ENCODE measurements at places on chromosomes 16 and 17.

GRCh38 chr16:53666786-53667415 is 36.8 kb downstream of the RPGRIP1L start:
- no peak for DNase-seq

DNA sequence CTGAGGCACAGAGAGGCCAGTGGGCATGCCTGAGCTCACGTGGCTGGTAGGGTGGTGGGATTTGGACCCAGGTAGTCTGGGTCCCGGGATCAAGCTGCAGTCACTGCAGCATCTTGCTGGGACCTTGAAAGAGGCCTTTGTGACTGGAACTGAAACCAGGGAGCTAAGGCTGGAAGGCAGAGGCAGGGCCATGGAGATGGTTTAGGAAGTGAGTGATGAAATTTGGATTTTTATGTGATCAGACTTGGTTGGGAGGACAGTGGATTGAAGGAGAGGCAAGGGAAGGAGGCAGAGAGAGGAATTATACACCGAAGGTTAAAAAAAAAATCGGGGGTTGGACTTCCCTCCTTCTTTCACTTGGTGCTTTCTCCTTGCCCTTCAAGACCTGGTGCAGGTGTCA is 255.4 kb upstream of the CACNG5 start:
- DNase-seq, result no peak

DNA sequence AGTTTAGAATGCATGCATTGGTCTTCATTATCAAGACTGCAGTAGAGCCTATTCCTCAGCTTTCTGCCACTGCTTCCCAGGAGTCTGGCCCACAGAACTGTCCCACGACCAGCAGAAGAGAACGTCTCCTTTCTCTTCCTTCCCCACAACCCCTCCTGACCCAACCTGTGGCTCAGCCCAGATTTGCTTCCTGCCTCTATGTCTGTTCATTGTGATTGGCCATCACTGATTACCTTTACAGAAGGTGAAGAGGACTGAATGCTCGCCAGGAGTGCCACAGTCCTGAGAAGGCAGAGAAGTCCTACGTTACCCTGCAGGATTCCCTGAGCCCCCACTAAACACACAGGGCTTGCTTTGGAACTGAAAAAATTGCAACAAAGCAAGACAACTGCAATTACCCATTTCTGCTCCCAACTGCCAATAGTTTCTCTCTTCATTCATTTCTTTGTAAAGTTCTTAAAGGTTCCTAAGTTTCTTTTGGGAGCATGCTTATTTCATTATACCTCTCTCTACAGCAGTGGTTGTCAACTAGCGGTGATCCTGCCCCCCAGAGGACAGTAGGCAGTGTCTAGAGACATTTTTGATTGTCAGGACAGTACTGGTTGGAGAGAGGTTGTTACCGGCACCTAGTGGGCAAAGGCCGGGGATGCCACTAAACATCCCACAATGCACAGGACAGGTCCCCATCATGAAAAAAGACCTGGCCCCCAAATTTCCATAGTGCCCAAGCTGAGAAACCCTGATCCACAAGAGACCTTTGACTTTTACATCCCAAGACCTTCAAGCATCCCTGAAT is 4.5 kb upstream of the NAT9 start:
- DNase-seq, result peak; percentile 21

GRCh38 chr16:30409125-30410060 is 2.0 kb downstream of the ZNF771 start:
- peak; percentile 97 for DNase-seq

GRCh38 chr16:17365591-17366298 is 105.0 kb downstream of the XYLT1 start:
- DNase-seq, result no peak

DNA sequence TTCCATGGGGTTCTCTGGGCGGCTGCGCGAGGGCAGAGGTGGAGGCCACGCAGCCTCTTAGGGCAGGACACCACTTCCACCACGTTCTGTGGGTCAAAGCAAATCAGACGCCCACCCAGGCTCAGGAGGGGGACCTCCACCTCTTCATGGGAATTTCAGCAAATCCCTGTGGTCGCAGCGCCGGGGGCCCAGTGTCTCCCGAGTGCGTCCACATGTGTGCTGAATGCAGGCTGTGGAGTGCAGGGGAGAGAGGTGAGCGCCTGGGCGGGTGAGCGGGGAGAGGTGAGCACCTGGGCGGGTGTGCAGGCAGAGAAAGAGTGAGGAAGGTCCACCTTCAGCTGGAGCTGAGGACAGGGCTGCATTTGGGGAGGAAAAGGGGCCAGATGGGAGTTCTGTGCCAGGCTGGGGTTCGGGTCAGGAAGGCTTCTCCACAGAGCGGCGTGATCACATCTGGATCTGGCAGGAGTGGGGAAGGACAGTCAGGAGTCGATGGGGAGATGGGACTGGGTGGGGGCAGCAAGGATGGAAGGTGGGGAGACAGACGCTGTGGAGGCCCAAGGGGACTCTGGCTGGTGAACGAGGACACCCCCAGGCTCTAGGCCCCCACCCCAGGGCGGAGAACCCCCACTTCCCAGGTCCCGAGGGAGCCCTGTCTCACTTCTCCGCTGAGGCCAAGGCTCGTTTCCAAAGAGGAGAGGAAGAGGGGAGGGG is 36.8 kb upstream of the CBFA2T3 start:
- DNase-seq, result no peak

DNA sequence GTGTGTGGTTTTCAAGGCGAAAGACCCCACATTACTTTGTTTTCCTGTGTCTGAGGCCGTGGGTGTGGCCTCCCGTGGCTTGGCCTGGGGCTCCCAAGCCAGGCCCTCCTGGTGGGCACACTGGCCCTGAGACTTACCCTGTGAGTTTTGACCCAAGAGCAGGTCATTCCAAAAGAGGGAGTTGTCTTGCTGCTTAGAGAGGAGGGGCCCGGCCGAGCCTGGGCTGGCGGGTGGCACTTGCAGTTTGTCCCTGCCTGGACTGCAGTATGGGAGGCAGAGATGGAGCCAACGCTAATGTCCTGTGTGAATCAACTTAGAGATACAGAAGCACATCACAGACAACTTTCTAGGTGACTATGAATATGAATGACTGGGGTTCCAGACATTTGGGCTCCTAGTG is 22.7 kb downstream of the PLEKHG4 start:
- DNase-seq, result no peak

All from CD4-positive, alpha-beta T cell (primary cell).